ENCODE measurements at places on chromosomes 13 and 19.

- DNase-seq = no peak
Measured at GRCh38 chr13:98175823-98176222, 1.2 kb downstream of the RNF113B start.

- DNase-seq = no peak
Measured at GRCh38 chr19:1861599-1862031, 1.8 kb downstream of the KLF16 start.

DNA sequence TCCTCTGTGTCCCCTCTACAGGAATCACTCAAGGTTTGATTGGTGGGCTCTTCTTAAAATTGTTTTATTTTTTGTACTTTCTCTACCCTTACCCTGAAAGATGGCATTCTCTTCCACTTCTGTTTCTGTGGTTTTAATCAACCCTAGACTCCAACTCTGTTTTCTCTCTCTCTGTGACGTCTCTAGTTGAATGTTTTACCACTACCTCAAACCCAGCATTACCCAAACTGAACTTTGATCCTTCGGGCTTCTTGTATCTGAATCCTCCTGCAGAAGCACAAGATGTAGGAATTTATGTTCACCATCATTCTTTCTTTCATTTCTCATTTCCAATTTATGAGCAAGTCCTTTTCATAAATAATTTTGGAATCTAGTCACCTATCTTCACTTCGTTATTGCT is 39.9 kb downstream of the PCCA start:
- DNase-seq = no peak

DNA sequence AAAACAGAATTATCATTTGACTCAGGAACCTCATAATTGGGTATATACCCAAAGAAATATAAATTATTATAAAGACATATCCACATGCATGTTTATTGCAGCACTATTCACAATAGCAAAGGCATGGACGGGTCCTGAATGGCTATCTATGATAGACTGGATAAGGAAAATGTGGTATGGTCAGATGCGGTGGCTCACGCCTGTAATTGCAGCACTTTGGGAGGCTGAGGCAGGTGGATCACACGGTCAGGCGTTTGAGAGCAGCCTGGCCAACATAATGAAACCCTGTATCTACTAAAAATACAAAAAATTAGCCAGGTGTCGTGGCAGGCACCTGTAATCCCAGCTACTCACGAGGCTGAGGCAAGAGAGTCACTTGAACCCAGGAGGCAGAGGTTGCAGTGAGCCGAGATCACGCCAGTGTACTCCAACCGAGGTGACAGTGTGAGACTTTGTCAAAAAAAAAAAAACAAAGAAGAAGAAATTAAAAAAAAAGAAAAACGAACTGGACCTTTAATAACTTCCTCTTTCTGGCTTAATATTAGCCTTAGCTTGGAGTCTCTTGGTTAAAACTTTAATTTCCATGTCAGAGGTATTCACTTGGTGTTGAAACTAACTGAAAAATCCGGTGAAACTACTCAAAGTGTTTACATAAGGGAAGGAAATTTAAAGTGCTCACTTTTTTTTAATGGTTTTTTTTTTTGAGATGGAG is 104.4 kb downstream of the ZNF486 start:
- DNase-seq = no peak

DNA sequence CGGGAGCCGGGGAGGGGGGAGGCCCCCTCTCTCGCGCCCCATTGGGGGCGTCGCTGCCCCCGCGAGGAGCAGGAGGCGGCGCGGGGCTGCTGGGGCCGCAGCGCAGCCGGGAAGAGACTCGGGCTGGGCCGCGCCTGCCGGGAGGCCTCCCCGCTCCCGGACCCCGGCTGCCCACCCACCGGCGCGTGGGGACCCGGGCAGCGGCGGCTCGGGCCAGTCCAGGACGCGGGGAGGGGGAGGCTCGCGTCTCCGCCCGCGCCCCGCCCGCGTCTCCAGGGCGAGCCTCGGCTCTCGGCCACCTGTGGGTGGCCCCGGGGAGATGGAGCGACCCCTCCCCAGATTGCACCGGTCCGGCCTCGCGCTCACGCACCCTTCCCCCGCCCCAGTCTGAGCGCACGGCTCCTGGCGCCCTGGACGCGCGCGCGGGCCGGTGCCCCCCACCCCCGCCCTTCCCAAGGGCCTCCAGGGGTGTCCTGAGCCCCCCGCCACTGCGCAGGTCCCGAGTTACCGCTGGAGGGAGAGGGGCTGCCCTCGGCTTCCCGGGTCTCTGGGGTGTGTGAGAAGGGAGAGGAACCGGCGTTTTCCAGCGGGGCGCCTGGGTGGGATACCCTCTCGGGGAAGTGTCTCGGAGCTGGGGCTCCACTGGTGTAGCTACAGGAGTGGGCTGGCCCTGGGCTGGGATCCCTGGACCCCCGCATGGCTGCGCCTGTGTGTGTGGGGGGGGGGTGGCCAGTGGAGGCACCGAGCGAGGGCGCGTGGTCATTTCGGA is 645 bp downstream of the PALM start:
- no peak for DNase-seq

Data from stimulated activated CD4-positive, alpha-beta T cell treated with anti-CD3 and anti-CD28 coated beads, Interleukin-1b, Interleukin-23, amount 100 ng/mL, for 24 hours (primary cell).